Hypothalamus (tissue), 51 donors: ENCODE measurements at places on chromosomes 2 and 18.

DNA sequence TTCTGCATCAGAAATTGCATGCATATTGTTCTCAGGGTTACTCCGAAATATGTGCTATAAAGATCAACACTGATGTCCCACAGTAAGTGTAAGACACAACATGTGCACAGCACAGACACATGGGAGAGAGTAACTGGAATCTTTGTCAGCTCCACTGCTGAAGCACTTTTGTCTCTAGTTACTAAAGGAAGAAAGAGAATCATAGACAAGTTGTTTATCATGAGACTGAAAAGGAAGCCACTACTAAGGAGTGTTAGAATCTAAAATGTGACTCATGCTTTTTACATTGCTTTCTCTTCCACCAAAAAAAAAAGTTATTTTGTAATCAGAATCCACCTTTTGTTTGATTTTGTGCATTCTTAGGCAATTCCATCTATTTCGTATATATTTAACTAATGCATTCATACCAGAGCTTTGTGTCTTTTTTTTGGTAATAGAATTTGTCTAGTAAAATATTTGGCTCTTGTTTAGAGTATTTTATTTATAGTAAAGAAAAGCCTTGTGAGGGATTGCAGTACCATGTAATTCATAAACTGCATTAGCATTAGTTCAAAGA, 502.4 kb downstream of the FBXO15 start:
- no peak for DNase-seq

- DNase-seq, result no peak
Measured at GRCh38 chr2:12737738-12738485, 21.2 kb downstream of the TRIB2 start.

DNA sequence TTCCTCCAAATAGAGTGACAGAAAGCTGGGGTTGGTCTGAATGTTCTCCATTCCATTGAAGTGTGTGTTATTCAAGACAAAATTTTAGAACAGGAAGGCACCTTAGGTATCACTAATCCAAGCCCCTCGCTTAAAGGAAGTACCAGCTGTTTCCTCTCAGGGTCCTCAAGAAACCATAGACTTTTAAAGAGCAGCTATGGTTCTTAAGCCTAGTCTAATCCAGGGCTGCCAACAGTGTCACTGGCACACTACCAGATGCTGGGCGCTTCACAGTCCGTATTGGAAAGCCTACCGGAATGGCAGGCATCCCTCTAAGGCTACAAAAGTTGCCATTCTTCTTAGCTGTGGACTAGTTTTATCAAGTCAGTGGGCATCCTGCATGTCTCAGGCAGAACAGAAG, 1.9 kb downstream of the NEMP2 start:
- no peak for DNase-seq

DNA sequence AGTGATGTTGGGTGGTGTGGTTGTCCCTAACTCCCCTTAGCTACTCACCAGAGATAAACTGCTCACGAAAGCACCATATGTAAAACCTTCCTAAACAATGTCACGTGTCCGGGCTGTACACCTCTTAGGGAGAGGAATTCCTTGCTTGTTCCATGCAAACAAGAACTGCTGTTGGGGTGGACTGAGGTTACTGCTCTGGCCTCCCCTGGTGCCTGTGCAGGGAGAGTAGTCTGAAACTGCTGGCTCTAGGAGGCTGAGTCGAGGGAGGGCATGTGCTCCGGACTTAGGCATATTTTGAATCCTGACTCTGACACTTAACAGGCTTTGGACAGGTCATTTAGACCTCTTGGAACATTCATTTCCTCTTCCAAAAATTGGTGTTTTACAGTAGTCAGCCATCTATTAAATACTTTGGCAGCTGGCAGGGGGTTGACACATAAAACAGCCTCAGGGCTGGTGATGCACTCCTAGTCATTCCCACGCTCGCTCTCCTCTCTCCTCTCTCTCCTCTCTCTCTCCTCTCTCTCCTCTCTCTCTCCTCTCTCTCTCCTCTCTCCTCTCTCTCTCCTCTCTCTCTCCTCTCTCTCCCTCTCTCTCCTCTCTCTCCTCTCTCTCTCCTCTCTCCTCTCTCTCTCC, 10.6 kb downstream of the THNSL2 start:
- DNase-seq, result no peak

DNA sequence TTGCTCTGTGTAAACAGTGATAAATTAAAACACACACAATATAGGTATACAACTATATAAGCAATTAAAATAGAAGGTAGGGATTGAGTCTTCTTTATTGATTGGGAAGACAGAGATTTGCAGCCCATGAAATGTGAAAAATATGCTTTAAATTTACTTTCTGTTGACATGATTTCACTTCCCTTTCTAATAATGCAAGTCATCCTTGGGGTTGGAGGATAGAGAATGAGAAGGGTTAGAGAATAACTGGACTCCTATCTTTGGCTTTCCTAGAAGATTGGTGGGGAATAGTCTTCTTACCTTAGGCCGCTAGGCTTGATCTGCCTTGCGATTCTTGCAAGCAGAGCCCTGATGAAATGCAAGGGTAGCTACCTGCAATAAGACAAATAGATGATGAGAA, 339.8 kb downstream of the NYAP2 start:
- DNase-seq, result no peak
